Immature natural killer cell (primary cell): ENCODE measurements at places on chromosomes 11 and 22.
A peak's percentile ranks its signal among the peaks of the same experiment; 100 is the strongest.

DNA sequence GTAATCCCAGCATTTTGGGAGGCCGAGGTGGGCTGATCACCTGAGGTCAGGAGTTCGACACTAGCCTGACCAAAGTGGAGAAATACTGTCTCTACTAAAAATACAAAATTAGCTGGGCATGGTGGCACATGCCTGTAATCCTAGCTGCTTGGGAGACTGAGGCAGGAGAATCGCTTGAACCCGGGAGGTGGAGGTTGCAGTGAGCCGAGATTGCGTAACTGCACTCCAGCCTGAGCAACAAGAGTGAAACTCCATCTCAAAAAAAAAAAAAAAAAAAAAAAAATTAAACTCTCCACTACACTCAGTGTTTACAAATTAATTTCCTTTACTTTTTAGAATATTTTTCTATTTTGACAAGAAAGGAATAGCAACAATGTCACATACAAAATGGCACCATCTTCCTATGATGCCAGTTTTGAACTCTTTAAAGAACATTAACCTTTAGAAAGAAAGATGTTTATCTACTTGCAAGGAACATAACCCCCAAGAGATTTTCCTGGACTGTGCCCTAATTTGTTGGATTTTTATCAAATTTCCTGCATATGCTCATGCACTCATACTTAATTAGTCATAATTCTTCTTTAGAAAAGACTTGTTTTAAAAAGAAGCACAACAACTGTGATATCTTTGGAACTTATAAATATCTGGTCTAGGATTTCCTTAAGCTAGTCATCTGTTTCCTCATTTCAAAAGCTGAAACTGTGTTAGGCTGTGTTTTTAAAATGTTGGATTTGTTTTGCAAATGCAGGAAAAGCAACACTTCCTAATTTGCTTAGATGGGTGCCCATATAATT lies 22.6 kb upstream of the HIPK3 start:
- no peak for DNase-seq

DNA sequence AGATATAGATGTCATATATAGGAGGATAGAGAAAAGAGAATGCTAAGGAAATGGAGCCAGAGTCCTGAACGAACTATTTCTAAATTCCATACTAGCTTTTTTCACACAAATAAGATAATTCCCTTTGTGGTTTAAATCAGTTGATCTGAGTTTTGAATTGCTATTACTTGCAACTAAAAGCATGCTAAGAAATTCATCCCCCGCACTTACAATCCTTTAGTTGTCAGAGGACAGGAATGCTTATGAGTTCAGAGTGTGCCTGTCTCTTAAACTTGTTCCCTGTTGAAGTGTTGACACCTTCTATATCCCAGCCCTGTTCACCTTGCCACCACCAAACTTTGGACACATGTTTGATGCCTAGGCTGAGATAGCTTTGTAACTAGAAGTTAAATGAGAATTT lies 406.2 kb downstream of the METTL15 start:
- no peak for DNase-seq

DNA sequence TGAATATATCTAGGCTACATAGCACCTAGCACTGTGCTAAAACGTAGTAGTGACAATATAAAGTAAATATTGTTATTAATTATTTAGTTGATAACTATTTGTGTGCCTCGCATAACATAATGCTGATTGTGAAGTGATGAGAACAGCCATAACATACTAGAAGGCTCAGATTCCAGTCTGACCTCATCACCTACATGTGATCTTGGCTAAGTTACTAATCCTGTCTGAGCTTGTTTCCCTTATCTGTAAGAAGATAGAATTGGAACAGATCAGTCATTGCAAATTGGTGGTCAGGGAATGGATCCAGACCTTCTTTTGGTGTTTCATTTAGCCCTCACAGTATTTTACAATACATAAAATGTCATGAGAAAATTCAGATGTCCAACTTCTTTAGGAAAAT lies 103.4 kb upstream of the SEZ6L start:
- DNase-seq, result no peak

GRCh38 chr11:86138958-86139357 lies 70.1 kb upstream of the PICALM start:
- DNase-seq, result peak; percentile 69
